Cardiac fibroblast (primary cell): ENCODE measurements at places on chromosomes 11 and 22.

DNA sequence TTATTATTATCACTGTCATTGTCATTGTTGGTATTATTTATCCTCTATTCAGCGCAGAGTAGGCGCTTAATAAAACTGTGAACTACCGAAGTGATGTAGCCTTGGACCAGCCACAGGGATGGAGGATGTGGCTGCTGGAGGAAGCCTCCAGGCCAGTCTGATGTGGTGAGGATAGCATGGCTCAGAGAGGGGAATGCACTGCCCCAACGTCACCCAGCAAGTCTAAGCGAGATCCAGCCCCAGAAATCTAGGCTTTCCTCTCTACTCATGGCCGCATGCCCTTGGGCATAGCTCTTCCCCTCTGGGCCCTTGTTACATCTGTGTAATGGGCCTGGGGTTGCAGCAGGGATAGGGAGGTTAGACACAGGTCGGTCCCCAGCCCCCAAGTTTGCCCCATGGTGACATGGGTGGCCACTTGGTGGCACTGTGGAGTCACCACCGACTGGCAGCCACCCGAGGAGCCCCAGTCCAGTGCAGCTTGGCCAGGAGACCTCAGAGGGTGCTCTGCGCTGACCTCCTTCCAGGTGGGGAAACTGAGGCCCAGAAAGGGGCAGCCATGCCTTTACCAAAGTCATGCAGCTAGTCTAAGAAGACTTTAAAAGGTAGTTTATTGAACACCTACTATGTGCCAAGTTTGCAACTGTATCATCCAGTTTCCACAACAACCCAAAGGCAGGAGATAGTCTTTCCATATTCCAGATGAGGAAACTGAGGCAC lies 395.7 kb downstream of the MN1 start:
- DNase-seq: peak; percentile 69

- DNase-seq: no peak
Observed at GRCh38 chr11:30411383-30411782, 88.5 kb downstream of the ARL14EP start.

GRCh38 chr22:49291169-49291568 lies 536.5 kb downstream of the BRD1 start:
- DNase-seq: no peak

DNA sequence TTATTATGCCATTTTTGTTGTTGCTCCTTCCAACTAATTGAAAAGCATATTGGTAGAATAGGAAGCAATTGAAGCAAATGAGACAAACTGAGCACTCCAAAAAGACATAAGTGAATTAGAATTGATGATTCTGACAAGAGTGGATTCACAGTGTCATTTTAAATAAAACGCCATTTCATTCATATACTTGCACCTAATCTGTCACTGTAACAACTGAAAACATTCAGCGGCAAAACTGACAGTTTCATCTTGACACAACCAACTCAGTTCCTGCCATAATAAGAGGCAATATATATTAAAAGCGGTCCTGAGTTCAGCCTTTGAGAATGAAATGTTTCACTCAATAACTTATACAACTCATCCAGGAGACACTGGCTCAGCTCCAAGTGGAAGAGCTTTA lies 306.8 kb downstream of the CNTN5 start:
- no peak for DNase-seq

GRCh38 chr11:80167766-80168165 lies 726.9 kb upstream of the TENM4 start:
- DNase-seq: peak; percentile 9

DNA sequence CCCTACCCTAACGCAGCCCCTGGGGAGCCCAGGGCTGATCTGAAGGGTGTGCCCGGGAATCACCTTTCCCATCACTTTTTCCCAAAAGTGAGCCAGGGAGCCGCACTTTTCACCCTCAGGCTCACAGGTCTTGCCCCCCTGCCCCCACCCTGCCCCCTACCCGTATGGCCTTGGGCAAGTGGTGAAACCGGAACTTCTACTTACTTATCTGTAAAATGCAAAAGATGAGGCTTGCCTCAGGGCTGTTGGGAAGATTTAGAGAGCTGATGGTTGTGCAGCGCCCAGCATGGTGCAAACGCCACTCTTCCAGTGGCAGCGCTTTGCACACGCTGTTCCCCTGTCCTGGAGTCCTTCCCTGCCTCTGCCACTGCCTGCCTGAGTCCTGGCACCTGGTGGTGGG lies 8.0 kb downstream of the SYT12 start:
- DNase-seq: no peak

- no peak for DNase-seq
Observed at GRCh38 chr11:19208959-19209546, 7.3 kb upstream of the CSRP3 start.

DNA sequence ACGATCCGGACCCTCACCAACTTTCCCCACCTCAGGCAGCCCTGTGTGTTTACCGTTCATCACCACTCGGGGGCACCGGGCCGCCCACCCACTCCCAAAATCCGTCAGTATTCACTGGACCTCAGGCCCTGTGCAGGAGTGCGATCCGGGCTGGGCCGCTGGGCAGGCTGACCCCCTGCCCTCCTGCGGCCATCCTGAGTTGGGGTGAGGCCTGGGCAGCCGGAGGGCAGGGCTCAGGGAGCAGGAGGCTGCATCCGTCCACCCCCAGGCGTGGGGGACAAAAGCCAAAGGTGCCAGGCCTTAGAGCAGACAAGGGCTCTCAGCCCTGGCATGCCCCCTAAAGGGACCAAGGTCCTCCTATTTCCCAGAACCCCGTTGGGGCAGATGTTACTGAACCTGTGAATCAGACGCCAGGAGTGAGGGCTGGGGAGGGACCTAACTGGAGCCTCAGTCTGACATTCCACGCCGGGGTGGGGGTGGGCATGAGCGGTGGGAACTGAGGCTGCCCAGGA lies 16.8 kb upstream of the TMEM191C start:
- no peak for DNase-seq

- DNase-seq: peak; percentile 53
Observed at GRCh38 chr11:79160791-79161403, 279.9 kb downstream of the TENM4 start.

DNA sequence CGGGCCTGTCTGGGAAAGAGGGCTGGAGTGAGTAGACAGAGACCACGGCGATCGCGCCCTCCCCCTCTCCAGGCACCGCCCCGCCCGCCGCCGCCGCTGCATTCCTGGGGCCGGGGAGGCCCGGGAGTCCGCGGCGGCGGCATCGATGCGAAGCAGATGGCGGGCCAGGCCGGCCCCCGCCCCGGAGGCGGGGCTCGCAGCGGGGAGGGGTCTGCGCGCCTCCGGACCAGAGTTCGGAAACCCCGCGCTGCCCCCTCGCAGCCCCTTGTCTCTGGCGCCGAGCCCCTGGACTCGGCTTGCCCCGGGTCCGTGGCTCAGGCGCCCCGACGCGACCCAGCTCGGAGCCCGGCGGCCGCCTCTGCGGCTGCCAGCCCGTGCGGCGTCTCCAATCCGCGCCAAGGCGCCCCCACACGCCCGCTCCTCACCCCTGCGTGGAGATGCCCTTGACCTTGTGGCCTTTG lies 1.3 kb downstream of the SCARF2 start:
- DNase-seq: peak; percentile 55

DNA sequence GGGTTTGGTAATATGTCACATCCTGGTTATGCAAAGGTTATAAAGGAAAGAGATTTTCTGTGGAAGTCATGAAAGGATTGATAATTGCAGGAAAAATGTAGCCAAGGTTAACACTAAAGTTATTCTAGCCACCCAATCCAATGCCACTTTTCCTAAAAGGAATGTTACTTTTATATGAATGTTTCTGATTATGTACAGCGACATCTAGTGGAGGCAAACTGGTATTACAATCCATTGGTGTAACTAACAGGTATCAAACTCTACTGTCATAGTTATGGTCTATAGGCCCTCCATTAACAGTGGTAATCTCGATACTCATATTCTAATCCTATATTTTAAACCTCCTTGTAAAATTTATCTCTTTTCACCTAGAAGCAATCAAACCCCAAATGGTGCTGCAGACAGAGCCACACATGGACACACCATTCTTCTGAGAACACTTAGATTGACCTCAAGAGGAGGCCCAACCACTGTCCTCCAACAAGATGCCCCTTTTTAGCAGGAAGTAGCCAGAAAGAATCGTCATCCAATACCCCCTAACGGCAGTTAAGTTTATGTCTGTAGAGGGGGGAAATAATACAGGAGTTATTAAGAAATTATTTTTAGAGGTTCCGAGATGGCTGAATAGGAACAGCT lies 74.9 kb upstream of the RAG2 start:
- DNase-seq: peak; percentile 63

GRCh38 chr11:116070520-116070919 lies 566.3 kb upstream of the CADM1 start:
- DNase-seq: no peak

GRCh38 chr11:727281-727701 lies 20.0 kb upstream of the TALDO1 start:
- DNase-seq: no peak
